ENCODE measurements at places on chromosomes 12 and 14. TPM values are rescaled to one million over a fixed set of nuclear protein-coding genes. Genes with fewer than 3 reads are reported as not detected.

FOXG1 gene
- total RNA-seq = not detected

GRCh38 chr12:20125276-20125798 lies 243.0 kb upstream of the PDE3A start:
- no peak for DNase-seq

- no peak for DNase-seq
Measured at GRCh38 chr14:105333613-105334364, 19.2 kb downstream of the PACS2 start.

DNA sequence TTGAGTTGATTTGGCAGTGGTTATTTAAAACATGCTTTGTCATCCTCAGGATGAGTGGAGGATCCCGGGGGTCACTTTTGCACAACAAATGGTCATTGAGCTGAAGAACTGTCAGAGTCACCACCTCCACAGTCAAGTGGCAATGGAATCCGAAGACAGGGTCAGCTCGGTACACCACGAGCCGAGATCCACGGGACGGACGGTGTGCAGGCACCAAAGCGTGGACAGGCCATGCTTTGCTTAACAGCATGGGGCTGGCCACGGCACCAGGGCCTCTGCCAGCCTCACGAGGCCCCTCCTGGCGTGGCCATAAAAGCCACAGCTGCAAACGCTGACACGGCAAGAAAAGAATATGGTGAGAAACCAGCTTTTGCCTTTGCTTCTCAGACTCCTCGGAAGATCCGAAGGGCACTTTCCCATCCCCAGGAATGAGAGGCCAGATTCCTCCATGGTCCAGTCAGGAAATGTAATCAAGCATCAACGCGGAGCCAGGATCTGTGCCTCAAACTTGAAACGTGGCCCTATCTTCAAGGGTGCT lies 152.2 kb upstream of the DIO3 start:
- DNase-seq = no peak

GRCh38 chr12:114400361-114400811 lies 5.6 kb downstream of the TBX5 start:
- no peak for DNase-seq

GRCh38 chr12:5154091-5154490 lies 110.4 kb downstream of the KCNA5 start:
- DNase-seq = no peak

DNA sequence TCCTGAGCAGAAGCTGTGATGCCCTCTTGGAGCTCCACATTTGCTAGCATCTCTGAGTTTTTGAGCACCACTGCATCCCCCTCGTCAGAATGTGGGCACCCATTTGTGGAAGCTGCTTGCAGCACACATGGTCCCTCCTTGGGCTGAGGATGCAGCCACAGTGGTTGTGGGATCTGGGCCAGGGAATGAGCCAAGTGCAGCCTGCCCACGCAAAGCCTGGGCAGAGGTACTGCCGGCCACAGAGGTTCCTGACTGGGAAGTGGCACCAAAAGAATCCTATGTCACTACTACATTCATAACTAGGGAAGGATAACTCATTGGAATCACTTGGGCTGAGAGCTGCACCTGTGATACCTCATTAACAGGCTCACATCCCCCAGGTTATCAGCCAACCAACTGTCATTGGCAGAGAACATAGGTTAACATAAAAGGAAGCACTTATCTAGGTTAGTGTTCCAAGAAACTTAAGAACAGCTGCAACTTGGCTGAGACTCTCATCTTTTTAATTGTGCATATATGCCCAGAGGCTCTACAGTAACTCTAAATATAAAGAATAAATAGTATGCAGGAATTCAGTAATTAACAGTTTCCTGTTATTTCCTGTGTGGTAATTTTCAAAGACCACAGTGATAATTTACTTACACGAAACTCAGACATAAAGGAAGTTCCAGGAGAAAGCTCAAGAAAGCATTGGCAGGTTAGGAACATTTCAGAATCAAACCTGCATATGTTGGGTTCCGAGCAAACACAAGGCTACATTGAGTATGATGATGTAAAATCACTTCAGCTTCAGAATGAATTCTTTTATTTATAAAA lies 145.3 kb downstream of the BCAT1 start:
- DNase-seq = no peak

- DNase-seq = no peak
Measured at GRCh38 chr14:29222671-29223268, 456.2 kb downstream of the FOXG1 start.

GRCh38 chr12:26135010-26135420 lies 10.2 kb upstream of the BHLHE41 start:
- DNase-seq = no peak

DNA sequence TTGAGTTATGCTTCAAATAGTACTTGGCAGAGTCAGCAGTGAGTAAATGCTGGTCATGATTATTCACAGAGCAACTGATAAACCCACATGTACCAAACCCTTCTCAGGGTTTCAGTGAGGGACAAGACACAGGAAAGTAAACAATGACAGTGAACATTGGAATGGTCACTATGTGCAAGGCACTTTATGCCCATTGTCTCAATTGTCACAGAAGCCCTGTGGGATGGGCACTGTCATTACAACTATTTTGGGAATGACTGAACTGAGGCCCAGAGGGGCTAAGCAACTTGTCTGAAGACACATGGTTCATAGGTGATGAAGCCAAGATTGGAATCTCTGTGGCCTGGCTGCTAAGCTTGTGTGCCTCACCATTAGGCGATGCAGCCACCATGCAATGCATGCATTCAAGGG lies 238.5 kb downstream of the RBM19 start:
- DNase-seq = no peak

GRCh38 chr12:12817616-12818015 lies 4.5 kb downstream of the DDX47 start:
- DNase-seq = no peak

DNA sequence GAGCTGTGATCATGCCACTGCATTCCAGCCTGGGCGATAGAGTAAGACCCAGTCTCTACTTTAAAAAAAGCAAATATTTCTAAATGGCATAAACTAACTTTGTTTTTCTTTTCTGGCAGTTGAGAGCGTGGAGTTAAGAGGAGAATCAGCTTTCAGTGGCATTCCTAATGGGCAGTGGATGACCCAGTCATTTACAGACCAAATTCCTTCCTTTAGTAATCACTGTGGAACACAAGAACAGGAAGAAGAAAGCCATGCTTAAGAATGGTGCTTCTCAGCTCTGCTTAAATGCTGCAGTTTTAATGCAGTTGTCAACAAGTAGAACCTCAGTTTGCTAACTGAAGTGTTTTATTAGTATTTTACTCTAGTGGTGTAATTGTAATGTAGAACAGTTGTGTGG lies 21.2 kb downstream of the TDG start:
- DNase-seq = no peak

GRCh38 chr14:35362450-35362849 lies 42.1 kb downstream of the NFKBIA start:
- no peak for DNase-seq

- DNase-seq = no peak
Measured at GRCh38 chr12:104734541-104735095, 223.5 kb downstream of the SLC41A2 start.

- DNase-seq = no peak
Measured at GRCh38 chr14:87874676-87875075, 118.3 kb downstream of the GALC start.

DNA sequence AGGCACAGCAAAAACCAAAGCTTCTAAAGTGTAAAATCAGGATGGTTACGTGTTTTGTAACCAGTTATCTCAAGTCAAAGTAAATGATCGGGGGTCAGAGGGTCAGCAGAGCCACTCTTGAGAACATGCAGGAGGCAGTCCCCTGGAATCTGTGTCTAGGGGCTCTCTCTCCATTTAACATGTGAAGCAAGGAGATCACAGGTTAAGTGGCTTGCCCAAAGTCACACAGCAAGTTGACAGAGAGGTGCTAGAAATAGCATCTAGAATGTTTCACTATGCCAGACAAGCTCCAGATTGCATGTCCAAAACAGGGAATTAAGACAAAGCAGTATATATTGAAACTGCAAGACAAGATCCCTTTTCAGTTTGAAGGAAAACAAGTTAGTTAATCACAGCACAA lies 33.4 kb downstream of the PPTC7 start:
- DNase-seq = no peak

RTN1 gene
- total RNA-seq = not detected
